ENCODE measurements at places on chromosomes 2 and 18.

- peak; percentile 89 for DNase-seq
Measured at GRCh38 chr2:222904557-222905258, 43.9 kb downstream of the ACSL3 start.

DNA sequence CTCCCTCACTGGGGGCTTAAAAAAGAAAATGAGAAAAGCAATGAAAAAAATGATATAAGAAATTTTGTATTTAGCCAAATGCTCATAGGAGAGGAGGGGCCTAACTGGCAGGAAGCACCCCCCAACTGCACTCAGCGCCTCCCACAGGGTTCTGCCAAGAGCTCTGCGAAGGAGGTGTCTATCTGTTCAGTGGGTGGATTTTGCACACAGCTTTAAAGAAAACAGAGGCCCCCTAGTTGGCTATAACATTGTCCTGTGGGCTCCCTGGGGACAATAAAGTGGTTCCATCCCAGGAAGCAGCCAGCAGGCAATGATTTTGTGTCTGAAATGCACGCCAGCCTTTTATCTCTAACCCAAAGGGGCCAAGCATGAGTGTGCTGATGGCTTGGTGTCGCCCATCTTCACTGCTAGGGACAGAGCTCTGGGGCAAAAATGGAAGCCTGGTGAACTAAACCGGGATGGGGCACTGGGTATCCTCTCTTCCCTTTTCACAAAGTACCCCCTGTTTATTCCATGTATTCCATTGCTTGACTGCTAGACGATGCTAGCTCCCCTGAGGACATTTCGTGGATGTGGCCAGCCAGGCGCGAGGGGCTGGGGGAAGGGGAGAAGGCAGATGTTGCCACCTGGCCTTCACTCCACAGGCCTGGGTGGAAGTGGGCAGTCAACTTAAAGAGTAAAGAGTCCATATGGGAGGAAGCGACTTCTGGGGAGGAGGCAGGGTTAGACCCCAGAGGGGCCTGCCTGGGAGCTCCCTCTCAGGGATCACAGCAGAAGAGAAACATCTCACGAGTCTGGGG, 205.7 kb downstream of the CYP26B1 start:
- DNase-seq, result no peak

GRCh38 chr2:54306556-54306955, 50.5 kb upstream of the TSPYL6 start:
- peak; percentile 69 for DNase-seq

DNA sequence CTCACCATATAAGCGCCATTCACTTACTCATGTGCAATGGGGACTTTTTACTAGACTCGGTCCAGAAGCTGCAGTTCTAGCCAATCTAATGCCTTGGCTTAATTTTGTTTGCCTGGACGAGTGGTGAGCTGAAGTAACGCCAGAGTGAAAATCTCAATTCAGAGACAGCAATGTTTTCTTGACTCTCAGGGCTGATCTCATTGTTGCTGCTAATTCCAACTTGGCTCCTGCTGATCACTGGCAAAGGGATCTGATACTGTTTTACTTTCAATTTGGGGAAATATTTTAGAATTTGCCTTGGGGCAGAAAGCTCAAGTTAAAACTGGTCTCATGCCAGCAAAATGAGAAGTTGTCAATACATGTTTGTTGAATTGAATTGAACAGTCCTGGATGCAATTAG, 906.6 kb upstream of the CDH2 start:
- DNase-seq, result peak; percentile 27

GRCh38 chr18:38243291-38243690, 677.7 kb upstream of the CELF4 start:
- peak; percentile 19 for DNase-seq

DNA sequence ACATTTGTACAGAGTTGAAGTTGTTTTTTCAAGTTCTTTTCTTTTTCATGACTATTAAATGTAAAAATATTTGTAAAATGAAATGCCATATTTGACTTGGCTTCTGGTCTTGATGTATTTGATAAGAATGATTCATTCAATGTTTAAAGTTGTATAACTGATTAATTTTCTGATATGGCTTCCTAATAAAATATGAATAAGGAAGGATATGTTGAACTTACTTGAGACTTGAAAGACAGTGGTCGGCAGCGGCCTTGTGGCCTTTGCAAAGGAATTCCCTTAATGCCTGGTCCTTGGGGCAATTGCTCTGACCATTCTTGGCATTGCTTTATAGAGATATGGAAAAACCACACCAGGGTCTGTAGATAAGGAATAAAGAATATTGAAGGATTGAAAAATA, 25.9 kb upstream of the TMEM87B start:
- no peak for DNase-seq

GRCh38 chr18:45765796-45766195, 41.8 kb downstream of the SLC14A1 start:
- no peak for DNase-seq

- DNase-seq, result no peak
Measured at GRCh38 chr2:39175026-39175812, 54.4 kb upstream of the SOS1 start.

DNA sequence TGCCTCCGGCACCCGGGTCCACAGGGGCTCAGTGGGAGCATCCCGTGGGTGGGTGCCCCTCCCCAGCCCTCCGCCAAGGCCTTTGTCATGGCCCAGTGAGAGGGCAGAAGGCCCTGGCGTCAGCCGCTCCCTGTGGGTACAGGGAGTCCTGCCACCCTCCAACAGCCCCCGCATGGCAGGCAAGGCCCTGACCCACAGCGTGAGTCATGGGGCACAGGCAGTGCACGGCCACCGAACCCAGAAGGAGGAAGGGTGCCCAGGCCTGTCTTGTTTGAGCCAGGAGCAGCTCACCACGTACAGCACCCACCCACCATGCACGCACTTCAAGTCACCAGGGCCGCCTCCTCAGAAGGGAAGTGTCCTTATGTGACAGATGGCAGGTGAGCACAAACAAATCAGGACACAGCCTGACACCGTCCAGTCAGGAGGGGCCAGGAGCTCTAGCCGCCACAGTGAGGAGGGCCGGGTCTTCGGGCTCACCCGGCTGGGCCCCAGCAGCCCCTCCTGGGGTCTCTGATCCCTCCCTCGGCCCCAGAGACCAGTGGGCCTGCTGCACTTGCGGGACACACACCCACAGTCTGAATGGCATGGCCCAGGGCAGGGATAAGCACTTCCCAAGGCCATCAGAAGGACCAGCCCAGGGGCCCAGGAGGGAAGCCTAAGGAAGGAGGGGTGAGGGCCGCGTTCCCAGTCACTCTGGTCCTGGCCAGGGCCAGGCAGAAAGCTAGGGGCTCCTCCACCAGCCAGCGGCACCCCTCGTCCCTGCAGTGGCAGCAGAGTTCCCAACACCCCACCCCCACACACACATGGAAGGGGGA, 25.8 kb downstream of the BIN1 start:
- DNase-seq, result peak; percentile 35

- DNase-seq, result no peak
Measured at GRCh38 chr2:22283436-22283835, 1101.5 kb upstream of the KLHL29 start.

DNA sequence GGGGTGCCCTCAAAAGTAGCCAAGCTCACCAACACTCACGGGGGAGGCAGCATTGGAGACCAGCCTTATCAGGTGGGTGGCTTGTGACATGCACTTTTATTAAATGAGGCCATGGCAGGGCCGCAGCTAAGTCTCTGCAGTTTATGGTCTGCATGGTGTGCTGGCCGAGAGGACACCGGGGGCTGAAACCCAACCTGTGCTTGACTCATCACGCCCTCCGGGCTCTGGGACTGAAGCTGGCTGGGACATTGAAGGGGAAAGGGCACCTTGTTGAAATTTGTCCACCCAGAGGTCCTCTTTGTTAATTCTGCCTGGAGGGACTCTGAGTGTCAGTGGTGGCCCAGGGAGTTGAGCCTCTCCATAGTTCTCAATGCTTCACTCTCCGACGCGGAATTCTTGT, 17.7 kb upstream of the NTSR2 start:
- no peak for DNase-seq

- peak; percentile 39 for DNase-seq
Measured at GRCh38 chr2:217127744-217128143, 267.9 kb upstream of the TNP1 start.

GRCh38 chr2:69464575-69464974, 27.3 kb upstream of the NFU1 start:
- DNase-seq, result no peak

DNA sequence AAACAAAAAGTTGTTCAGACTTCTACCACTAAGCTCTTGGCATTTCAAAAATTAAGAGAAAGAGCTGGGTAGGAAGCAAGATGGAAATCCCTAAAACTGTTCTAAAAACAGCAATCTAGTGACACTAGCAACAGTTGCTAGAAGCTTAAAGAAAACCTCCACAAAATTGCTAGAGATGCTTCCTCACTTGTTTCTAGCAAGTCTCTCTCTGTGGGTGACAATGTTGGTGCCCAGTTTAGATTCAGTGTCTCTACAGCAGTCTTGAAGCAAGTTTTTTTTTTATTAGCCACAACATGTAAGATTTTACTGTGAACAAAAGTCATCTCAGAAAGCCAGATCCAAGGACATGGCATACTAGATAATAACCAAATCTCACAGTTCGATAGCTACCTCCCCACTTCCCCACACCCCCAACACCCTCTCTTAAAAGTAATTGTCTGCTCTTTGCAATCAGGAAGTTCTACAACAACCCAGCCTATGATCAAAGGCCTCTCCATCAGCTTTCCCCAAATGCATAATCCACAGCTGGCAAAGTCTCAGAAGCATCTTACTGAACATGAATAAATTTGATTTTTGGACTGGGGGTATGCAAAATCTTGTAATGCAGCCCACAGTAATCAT, 70.0 kb downstream of the ANKRD44 start:
- DNase-seq, result no peak

DNA sequence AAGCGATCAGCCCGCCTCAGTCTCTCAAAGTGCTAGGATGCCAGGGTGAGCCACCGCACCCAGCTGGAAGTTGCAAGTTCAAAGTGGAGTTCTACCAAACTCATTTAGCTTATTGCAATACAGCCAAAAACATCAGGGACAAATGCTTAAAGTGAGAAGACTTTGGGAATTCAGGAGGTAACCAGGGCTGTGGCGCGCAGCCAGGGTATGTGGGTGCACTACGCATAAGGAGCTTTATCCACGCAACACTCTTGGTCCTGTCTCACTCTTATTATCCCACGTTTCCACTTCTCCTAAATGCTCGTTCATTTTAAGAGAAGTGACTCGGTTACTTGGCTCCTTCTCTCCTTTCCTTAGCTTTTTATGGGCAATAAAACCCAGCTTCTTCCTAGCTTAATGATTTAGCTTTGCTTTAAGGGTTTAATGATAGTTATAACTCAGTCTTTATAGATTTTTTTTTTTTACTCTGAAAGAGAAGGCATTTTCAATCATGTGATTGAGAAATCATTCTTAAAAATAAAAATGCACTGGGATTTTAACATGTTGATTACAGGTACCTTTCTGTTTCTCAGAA, 199.8 kb downstream of the KCNE4 start:
- DNase-seq, result no peak

GRCh38 chr2:109185821-109186570, 57.0 kb downstream of the SH3RF3 start:
- peak; percentile 90 for DNase-seq

GRCh38 chr2:21001225-21001946, 42.5 kb downstream of the APOB start:
- no peak for DNase-seq

- DNase-seq, result no peak
Measured at GRCh38 chr2:217069263-217070042, 209.6 kb upstream of the TNP1 start.

DNA sequence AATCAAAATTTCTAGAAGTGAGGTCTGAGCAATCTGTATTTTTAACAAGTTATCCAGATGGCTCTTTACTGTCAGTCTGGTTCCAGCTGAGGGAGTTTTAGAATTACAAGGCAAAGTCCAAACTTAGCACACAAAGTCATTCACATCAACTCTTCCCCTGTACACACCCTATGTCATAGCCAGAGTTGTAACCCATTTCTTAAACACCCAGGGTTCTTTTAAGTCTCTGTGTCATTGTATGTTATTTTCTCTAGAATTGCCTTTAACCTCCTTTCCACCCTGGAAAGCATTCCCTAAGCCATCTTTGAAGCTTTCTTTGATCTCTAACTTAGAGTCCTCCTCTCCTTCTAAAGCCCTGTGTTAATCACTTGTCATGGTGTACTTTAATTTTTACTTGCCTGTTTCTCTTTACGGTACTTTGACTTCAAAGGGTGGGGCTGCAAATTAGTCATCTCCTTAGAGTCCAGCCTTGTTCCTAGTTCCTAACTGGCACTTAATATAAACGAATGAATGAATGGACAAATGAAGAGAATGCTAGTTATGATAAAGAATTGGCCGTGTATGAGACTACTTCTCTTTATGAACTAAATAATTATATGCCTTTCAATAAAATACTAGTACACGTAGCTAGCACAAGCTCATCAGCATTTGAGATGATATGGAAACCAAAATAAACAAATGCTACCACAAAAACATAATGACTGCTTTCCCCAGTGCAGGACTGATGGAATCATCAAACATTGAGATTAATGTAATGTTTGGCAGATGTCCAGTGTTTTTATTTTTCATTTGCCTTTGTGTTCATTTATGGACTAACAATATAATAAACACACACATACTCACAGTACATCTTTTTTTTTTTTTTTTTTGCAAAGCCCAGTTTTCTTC, 11.9 kb upstream of the ACTR3 start:
- no peak for DNase-seq

DNA sequence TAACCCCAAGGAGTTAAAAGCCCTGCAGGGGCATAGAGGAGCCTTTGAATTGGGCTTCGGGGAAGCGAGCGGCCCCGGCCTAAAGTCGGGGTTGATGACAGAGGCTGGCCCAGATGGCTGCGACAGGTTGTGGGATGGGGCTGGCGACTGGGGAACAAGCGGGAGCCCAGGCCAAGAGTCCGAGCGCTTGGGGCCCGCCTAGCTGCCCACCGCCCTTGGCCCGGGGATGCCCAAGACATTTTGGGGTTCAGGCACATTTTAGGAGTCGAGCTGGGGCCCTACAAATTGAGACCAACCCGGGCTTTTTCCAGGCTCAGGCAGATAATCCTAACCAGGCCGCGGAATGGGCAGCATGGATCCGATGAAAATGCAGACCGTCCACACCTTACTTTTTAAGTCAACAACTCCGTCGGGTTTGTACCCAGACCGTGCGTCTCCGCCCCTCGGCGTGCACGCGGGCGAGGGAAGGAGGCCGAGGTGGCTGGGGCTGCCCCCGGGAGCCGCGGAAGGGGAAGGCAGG, 507 bp downstream of the RTKN start:
- no peak for DNase-seq

- peak; percentile 66 for DNase-seq
Measured at GRCh38 chr2:119536211-119536610, 8.0 kb upstream of the CFAP221 start.
